ENCODE measurements at places on chromosomes 3 and 15.

GRCh38 chr3:118666-119065 is 77.9 kb upstream of the CHL1 start:
- DNase-seq, result no peak

- no peak for DNase-seq
Measured at GRCh38 chr3:149031096-149031495, 39.8 kb downstream of the GYG1 start.

DNA sequence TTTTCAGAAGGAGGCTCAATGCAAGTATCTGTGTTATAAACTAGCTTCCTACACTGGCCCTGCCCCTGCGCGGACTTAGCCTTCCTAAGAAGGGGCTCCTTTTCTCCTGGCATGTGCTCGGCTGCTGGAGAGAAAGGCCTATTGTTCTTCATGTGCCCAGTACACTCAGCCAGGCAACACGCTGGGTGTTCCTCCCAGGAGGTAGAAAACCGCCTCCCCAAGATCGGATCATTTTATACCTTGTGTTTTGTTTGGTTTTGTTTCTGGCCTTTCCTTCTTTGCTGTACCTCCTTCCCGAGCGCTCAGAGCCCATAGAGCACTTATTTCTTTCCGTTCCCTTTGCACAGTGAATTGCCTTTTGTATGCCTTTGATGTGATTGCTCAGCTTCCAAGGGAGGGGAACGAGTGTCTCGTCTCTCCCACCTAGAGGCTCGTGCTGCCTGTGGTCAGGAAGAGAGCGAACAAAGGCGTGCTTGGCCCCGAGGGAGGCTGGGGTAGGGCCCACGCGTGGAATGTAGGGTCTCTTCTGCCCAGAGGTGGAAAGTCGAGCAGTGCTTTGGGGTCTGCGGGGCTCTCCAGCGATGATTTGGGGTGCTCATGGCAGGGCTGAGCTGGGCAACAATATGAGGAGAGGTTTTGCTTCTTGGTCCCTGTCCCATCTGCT is 30.0 kb downstream of the CCNL1 start:
- no peak for DNase-seq

DNA sequence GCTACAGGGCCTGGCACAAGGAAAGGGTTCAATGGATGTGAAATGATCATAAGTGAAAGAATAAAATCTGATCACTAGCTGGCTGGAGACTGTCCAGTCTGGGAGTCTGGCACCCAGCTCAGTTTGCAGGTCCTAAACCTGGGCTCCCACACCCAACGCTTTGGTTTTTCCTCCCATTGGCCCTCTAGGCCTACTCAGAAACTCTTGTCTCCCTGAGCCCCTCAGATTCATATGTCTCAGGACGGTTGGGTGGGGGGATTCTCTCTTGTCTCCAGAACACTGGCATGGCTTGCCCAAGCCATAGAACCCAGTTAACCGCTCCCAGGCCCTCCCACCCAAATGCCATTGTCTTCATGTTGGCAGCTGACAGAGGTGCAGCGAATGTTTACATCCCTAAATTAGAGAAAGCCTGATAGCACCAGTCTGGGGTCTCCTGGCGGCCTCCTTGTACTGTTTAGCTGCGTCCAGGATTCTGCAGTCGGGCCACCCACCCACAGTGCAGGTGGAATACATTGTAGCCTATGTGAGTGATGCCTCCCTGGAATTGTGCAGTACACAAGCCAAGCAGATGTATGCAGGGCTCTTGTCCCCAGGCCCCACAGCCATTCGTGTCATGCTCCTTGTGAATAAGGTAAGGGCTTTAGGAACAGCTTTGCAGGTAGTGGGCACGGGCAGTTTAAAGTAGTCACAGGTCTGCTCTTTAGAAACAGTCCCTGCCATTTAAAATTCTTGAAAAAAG is 266.3 kb downstream of the XXYLT1 start:
- DNase-seq, result no peak

DNA sequence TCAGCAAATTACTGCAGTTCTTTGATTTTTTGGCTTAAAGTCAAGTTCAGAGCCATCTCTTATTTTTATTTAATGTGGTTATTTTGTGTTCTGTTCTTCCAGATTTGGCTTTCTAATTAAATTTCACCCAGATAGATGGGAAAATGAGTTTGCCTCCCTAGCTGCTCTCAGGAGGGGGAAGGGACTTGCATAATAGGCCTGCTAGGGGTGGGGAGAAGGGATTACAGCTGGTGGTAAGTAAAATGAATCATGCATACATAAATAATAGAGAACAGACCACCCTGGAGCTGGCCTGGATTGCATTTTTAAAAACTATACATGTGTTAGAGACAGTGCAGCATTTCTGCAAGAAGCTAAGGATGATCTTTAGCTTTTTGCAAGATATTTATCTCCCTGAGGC is 3.9 kb upstream of the PXYLP1 start:
- no peak for DNase-seq

- no peak for DNase-seq
Measured at GRCh38 chr3:11618904-11619303, 24.8 kb downstream of the VGLL4 start.

DNA sequence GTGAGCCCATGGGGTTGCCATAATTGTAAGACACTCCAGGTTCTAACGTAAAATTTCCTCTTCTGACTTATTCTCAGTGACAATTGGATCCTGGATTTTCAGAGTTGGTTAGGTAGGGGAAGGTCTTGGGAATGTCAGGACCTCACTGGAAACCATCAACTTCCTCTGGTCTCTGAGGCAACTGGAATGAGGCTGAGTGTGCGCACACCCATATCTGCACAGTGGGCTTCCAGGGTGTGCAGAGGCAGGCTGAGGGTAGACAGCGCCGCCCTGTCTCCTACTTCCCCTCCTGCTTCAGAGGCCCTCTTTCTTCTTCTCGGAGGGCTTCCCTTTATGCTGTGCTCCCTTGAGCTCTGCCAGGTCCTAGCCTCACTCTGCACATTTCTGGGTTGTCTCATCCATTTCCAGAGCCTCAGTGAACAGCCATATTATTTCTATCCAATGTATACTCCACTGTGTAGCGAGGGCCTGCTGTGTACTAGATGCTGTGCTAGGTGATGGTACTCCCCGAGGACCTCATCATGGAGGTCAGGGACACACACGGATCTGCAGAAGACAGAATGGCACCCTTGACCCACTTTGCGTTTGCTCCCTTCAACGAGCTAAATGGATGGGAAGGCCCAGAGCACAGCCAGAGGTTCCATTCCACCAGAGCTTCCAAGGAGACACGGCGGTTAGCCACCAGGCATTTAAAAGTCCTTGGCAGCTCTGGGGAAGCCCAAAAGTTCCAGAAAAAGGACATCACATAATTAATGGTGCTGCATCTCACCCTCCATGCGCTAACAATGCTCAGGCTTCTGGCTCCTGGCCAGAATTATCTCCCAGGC is 18.3 kb downstream of the ACAA1 start:
- DNase-seq, result no peak

DNA sequence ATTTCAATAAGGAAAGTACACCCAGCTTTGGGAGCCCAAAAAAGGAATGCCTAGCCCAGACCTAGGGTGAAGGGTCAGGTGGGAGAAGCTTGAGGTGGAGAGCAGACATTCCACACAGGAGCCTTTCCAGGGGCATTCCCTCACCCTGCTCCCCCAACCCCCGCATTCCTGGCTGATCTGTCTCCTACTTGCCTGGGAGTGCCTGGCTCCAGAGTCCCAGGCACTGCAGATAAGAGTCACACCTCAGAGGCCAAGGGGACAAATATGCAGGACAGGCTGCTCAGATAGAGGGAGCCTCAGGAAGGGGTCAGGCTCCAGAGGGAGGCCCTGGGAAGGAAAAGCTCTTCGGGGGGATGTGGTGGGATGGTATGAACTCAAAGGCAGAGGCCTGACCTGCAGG is 20.8 kb upstream of the HCN4 start:
- DNase-seq, result no peak

DNA sequence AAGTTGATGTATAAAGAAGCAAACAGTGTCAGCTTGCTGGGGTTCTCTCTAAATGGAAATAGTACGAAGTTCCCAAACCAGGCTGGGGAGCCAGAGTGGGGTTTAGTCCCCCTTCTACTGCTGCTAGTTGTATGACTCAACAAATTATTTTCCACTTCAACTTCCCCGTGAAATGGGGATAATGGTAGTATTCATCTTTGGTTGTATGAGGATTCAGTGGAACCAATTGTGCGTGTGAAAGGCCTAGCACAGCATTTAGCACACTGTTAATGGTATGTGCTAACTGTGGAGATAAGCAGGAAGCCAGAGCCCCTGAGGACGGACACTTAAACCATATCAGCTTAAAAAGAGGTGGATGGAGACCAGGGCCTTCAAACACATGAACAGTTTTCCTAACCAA is 4.2 kb downstream of the SORD start:
- DNase-seq, result no peak

GRCh38 chr3:106341087-106341486 is 472.3 kb upstream of the CBLB start:
- DNase-seq, result no peak

GRCh38 chr15:100235030-100235617 is 106.7 kb downstream of the ADAMTS17 start:
- no peak for DNase-seq

DNA sequence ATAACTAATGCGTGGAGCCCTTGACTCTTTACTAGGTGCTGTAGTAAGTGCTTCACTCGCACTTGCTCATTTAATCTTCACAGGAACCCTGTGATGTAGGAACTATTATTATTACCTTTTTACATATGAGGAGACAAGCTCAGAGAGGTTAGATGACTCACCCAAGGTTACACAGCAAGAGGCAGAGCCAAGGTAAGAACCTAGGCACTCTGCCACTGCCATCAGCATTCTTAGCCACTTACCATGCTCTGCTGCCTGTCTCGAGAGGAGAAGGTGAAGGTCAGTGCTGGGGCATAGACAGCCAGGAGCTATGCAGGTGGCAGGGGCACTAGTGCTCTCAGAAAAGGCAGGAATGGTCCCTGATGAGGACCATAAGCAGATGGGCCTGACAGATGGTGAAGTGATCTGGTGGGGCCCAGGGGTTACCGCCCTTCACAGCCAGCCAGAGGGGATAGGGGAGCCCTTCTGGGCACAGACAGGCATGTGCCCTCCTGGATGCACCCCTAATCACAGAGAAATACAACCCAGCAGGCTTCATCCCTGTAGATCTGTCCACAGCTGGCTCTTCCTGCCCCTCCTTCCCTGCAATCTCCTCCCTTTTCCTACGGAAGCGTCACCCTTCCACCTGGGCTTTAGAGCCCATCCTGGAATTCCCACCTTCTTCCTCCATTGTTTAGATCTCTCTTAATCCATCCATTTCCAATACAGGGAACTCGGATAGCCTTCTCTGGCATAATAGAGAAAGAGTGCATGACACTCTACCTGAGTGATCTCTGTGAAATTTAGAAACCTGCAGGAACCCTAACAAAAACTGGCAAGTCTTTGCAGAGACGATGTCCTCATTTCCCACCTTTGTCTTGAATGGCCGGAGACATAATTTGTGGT is 26.9 kb downstream of the ABTB1 start:
- DNase-seq, result no peak

DNA sequence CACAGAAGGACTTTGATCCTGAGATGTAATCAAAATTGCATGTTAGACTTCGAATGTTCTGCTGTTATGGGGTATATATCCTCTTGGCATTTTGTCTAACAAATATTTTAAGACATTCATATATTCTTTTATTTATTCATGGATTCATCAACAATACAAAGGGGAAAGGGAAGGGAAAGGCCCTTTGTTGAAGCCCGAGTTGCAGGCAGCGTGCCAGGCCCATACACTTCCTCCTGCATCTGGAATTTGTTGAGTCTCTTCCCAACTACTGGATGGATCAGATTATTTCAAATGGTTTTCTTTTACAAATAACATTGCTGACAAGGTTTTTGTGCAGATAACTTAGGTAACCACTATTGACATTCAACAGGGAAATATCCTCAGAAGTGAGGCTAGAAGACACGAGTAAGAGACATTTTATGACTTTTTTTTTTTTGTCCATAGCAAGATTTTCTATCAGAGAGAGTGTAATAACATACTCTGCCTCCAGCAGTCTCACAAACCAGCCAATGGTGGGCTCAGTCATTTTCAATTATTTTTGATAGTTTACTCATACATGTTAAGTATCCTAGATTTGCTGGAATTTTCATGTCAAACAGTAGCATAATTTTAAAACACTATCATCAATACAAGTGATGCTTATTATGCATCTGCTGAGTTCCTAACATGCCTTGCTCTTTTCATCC is 94.3 kb downstream of the RPL39L start:
- DNase-seq, result no peak

- DNase-seq, result no peak
Measured at GRCh38 chr15:85482894-85483293, 102.5 kb downstream of the AKAP13 start.
